ENCODE measurements at places on chromosomes 6 and 20.
A peak's percentile ranks its signal among the peaks of the same experiment; 100 is the strongest.

DNA sequence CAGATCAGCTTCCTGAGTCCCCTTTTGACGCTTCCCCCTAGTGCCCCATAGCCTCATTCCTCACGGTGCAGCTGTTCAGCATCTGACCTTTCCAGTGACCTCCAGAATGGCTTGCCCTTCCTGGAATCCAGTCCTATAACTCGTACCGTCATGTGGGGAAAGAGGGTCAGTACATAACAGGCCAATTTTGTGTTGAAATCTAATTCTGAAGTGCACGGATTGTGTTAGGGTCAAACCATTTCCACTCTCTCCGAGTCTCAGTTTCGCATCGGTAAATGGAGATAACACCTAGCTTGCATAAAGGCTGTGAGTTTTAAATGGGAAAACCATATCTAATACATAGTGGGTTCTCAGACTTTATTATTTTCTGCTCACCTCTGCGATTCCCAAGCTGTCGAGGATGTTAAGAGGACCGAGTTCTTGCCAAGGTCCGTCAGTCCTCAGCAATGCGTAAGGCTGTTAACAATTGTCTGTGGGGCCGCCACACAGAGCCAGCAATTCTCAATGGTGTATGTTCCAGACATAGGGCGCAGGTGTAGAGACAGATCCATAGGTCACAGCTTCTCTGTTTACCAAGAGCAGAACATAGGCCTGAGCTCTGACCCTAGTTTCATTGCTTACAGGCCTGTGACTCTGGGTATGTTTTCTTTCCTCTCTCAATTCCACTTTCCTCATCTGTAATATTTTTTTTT lies 45.5 kb upstream of the CCR6 start:
- no peaks in the 10 kb centered on the region for H3K27me3 ChIP-seq
- H3K4me1 ChIP-seq, result no peaks in the 10 kb centered on the region
- DNase-seq, result no peak
- no peak overlapping the region for H3K27ac ChIP-seq

GRCh38 chr6:87183687-87184086 lies 28.3 kb downstream of the ZNF292 start:
- no peaks in the 10 kb centered on the region for H3K27me3 ChIP-seq
- H3K4me3 ChIP-seq, result no peak overlapping the region
- DNase-seq, result no peak
- peaks cover 10% of the 10 kb centered on the region for H3K36me3 ChIP-seq
- peaks cover 19% of the 10 kb centered on the region for H3K4me1 ChIP-seq
- H3K27ac ChIP-seq, result no peak overlapping the region

DNA sequence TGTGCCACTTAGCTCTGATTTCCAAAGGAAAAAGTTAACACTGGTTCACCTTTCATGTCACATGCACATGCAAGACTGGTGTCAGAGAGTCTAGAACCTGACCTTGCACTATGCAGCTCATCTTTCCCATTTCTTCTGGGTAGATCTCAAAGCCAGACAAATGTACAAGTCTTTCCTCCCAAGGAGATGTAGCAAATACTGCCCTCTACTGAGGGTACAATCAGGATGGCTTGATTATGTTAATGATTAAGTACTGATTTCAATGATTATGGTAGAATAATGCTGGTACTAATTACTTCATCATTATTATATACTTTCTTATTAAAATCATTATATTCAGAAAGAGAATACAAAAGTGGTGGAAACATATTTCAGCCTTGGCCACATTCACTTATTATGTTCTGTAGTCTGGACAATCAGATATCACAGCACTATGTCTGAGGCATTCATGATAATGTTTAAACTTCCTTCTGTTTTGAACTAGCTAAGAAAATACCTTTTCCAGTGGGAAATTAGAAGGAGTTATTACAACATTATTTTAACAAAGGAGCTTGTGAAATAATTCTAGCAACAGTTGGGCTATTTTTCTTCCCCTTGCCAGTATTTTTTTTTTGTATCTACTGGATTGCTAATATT lies 68.5 kb upstream of the FOXO3 start:
- H3K27ac ChIP-seq, result no peak overlapping the region
- no peaks in the 10 kb centered on the region for H3K4me1 ChIP-seq
- H3K4me3 ChIP-seq, result no peak overlapping the region
- no peaks in the 10 kb centered on the region for H3K27me3 ChIP-seq
- H3K36me3 ChIP-seq, result peaks cover 1% of the 10 kb centered on the region

DNA sequence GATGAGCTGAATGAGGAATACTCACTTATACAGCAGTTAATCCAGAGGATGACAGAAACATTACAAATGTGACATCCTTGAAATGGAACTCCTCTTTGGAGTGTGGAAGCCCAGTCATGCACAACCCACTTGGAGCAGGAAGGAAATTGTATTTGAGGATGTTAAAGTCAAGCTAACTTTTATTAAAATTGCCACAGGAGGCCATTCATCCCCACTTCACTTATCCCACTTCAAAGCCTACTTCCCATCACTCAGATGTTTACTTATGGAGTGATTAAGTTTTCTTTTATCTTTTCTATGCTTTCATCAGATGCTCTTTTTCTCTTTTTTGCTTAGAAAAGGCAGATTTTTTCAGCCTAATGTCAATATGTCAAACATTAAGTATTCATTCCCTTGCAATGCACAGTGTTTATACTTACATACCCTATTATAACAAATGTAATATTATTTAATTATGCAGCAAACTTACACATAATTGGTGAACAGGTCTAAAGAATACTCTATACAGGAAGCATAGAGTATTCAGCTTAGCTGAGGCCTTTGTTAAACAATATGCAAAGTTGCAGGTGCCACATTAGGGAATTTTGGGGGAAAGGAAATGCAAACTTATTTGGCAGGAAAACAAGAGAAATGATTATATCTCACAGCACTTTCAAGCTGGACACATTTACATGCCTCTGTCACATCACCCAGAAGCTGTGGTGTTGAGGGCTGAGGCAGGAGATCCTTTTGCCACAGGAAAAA lies 148.9 kb downstream of the KHDC1L start:
- H3K36me3 ChIP-seq, result no peaks in the 10 kb centered on the region
- H3K27me3 ChIP-seq, result no peaks in the 10 kb centered on the region
- no peak for DNase-seq
- H3K27ac ChIP-seq, result no peak overlapping the region
- H3K4me1 ChIP-seq, result peaks cover 16% of the 10 kb centered on the region

DNA sequence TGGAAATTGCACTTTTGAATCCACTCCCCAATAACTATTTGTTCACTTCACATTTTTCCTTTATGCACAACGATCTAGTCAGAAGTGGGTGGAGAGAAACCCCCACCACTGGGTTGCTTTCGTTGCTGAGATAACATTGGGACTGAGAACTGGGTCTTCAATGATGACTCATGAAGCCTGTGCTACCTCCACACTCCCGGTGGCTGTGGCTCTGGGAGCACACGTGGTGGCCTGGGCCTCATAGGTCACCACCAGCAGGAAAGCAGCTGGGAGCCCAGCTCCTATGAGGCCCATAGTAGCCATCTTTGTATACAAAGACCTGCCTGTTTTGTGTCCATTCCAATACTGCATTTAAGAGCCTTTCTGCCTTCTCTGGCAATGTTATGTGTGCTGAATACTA lies 178.0 kb upstream of the SASH1 start:
- H3K27me3 ChIP-seq, result no peaks in the 10 kb centered on the region
- no peak overlapping the region for H3K27ac ChIP-seq
- no peak overlapping the region for H3K4me3 ChIP-seq
- no peaks in the 10 kb centered on the region for H3K36me3 ChIP-seq
- H3K4me1 ChIP-seq, result no peaks in the 10 kb centered on the region

DNA sequence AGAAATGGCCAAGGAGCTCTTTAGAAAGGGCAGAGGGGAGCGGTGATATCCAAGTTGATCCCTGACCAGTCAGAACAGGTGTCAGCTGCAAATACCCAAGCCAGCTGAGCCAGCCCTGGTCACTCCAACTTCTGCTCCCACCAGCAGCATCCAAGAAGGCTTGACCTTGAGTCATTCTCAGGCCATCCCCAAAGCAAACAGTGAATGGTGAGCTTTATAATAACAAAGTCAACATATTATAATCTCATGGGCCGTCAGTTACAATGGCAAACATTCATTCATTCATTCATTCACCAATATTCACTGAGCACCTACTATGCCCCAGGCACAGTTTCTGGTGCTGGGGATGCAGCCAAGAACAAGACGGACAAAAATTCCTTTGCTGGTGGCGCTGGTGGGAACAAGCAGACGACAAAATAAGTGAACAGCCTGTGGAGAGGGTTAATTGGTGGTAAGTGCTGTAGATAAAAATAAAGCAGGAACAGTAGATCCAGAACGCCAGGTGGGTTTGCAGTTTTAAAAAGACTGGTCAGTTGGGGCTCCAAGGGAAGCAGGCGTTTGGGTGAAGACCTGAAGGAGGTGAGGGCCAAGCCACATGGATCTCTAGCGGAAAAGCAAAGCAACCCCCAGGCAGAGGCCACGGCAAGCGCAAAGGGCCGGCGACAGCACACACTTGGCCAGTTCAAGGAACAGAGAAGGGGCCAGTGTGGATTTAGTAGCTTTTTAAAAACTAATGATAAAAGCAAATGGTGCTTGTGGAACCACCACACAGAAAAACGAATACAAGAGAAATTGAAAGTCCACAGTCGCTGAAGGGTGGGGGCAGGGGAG lies 131.8 kb upstream of the PTPN1 start:
- peak overlapping the region; percentile 75 for H3K27ac ChIP-seq
- no peak overlapping the region for H3K4me3 ChIP-seq
- H3K27me3 ChIP-seq, result no peaks in the 10 kb centered on the region
- peaks cover 45% of the 10 kb centered on the region for H3K4me1 ChIP-seq
